ENCODE measurements at places on chromosomes 1 and 21. TPM values are rescaled to one million over a fixed set of nuclear protein-coding genes. Genes with fewer than 3 reads are reported as not detected.

GRCh38 chr1:38201431-38201830, 154.8 kb upstream of the POU3F1 start:
- no peak for DNase-seq

DNA sequence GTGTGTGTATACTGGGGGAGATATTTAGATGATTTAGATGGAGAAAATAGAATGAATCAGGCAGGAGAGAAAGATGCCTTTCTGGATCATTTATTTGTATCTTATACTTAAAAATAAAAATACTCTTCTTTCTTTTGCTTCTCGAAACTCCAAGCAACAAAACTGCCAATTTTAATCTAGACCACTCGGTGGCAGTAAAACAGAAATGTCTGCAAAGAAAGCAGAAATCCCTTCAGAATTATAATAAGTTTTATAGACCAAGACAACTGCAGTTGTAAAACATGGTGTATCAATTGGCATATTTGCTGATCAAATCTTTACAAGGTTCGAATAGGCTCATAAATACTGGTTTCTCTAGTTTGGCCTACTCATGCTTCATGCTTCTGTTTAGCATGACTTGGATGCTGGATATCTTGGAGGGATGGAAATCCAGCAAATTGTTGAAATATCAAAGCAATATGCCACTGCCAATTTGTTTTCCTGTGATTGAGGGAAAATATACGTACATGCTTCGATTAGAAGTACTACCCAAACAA, 15.1 kb upstream of the C1orf87 start:
- no peak for DNase-seq

DNA sequence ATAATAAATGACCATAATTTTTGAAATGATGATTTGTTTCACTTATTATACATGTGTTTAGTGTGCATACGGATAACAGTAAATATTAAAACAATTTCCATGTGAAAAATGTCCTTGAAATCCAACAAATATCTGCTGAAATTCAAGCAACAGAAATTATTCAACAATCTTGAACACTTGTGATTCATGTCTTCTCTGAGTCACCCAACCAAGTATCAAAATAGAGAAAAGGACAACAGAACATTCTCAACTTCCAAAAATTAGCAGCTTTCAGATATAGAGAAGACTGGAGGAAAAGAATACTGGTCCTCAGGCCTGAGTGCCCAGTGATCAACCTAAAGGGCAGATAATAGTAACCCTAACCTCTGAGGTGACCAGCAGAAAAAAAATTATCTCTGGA, 90.8 kb downstream of the VAV3 start:
- no peak for DNase-seq

- DNase-seq = no peak
Measured at GRCh38 chr1:101282314-101283038, 45.7 kb downstream of the S1PR1 start.

- no peak for DNase-seq
Measured at GRCh38 chr21:18089786-18090185, 154.8 kb upstream of the CHODL start.

DNA sequence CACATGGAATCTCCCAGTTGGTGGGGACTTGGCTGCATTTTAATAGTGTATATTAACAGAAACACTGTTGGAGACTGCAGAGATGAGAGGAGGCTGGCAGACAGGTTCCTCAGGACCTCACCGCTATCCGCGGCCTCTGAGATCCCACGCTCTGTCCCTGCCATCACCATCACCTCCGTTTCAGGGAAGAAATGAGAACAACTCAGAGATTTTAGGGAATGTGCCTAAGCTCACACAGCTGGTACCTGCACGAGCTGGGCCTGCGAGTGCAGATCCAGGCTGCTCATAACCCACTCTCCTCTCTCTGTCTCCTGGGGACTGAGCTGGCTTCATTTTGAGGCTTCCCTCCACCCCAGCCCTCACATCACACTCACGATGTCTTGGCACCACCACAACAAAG, 62.0 kb downstream of the UMODL1 start:
- no peak for DNase-seq

DNA sequence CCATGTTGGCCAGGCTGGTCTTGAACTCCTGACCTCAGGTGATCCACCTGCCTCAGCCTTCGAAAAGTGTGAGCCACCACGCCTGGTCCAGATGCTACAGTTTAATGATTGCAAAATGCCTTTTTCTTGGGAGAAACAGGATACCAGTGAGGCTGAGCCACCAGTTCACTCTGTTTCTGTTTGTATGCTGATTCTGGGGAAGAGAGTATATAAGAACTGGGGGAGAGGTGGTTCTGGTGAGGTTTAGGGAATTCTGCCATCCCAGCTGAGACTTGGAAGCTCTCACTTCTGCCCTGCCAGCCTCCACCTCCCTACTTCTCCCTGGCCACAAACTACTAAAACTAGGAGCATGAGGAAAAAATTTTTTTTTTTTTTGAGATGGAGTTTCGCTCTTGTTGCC, 8.1 kb upstream of the PMF1 start:
- no peak for DNase-seq

NUP210L gene
- polyA plus RNA-seq = not detected

GRCh38 chr1:236280438-236281197, 1.1 kb downstream of the ERO1B start:
- peak; percentile 6 for DNase-seq

FALEC gene
- polyA plus RNA-seq = 1.9 TPM

- no peak for DNase-seq
Measured at GRCh38 chr1:87929906-87930305, 601.2 kb downstream of the LMO4 start.

F13B gene
- polyA plus RNA-seq = not detected

DNA sequence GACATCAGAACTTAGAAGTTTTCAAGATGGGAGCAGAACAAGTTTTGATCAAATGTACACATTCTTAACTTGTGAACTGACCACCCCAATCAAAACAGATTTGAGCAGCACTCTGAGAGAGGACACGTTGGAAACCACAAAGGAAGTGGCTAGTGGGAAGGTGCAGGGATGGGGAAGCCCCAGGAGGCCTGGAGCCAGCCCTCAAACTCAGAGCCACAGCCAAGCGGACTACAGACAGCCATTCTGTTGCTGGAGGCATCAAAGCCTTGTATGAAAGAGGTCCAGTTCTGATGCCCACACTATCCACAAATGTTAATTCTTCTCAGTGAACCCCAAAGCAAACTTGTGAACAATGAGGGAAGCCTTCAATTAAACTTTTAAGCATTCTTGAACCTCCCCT, 143.6 kb upstream of the RAB4A start:
- no peak for DNase-seq

IQGAP3 gene
- 6.7 TPM for polyA plus RNA-seq

TFF1 gene
- not detected for polyA plus RNA-seq

DNA sequence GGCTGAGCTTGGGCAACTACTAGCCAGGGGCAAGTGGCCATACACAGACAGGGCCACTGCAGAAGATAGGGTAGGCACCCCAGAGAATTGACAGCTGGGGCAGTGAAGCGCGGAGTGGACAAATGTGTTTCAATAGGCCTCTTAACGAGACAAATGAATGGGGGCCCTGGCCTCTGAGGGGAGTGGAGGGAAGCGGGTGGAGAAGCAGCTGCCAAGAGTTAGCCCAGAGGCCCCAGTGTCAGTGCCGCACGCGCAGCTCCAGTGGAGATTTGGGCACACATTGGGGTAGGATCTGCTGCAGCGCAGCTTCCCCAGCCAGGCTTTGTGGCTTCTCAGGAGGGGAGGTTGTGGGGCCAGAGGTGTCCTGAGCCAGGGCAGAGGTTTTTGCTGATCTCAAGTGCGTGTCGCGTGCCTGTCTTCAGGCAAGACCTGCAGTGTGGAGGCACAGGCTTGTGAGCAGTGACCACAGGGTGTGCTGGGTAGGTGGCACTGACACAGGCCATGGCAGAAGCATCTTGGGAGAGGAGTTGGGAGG, 16.9 kb downstream of the PTPRF start:
- DNase-seq = no peak

GRCh38 chr1:39047374-39048229, 21.5 kb downstream of the NDUFS5 start:
- no peak for DNase-seq

DNA sequence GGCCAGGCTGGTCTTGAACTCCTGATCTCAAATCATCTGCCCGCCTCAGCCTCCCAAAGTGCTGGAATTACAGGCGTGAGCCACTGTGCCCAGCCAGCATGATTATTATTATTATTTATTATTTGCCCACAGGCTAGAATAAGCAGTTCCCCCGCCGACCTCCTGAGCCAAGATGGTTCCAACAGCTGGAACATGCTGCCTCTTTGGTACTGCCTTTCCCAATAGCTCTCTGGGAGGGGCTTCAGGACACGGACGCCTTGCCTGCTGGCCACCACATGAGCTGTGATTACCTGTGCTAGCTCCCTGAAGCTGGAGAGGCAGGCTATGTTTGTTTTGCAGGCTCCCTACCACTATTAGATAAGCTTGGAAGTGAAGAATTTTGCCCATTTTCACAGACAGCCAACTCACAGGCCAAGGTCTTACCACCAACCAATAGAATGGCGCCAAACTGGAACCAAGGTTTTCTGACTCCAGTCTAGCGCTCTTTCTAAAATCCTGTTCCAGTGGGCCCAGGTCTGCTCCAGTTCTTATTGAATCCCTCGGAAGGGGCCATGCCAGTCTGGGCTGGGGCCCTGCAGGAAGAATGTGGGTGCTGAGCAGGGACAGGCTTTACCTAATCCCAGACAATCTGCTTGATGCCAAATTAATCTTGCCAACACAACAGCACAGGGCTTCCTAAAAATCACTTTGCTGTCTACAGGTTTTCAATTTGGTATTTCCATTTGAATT, 2.1 kb upstream of the GPR61 start:
- no peak for DNase-seq

REN gene
- polyA plus RNA-seq = not detected

KCNE1 gene
- 0.28 TPM for polyA plus RNA-seq

DNA sequence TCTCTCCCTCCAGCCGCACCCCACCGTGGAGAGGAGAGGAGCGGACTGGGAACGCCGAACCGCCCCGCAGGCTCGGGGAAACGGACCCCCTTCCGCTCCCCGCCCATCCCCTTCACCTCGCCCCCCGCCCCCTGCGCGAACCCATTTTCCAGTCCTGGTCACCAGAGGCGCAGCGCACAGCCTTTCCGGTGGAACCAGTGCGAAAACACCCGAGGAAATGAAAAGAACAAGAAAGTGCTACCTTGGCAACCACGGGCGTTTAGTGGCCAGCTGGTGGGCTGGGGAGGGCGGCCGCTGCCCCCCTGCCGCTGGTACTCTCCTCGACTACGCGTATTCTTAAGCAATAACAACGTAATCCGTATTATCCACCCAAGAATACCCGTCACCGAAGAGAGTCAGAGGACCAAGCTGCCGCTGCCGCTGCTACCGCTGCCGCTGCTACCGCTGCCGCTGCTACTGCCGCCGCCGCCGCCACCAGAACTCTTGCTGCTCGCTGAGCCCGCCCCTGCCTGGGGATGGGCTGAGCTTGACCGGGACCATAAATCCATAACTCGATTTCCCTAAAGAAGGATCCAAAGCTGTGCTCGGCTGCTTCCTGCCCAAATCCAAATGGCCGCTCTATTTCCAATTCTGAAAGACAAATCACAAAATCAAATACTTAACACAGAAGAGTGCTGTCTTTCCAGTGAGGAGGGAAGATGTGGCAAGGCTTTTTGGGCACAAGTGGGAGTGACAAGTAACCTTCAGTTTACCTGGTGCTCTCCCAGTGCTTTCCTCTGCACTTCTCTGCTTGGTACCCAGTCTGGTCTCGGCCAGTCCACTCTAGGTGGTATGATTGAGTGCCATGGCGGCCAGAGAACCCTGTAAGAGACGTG, 125.2 kb upstream of the DPYD start:
- DNase-seq = no peak

DNA sequence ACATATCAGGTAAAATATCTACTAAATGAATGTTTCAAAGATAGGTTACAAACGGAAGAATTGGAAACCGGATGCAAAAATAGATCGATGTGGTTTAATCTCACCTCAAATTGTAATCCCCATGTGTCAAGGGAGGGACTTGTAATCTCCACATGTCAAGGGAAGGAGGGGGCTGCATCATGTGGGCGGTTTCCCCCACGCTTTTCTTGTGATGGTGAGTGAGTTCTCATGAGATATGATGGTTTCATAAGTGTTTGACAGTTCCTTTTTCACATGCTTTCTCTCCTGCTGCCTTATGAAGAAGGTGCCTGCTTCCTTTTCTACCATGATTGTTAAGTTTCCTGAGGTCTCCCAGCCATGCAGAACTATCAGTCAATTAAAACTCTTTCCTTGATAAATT, 408.7 kb upstream of the TMPRSS15 start:
- DNase-seq = no peak

GRCh38 chr1:238341395-238341794, 450.7 kb upstream of the ZP4 start:
- no peak for DNase-seq

PERM1 gene
- 2.1 TPM for polyA plus RNA-seq

DNA sequence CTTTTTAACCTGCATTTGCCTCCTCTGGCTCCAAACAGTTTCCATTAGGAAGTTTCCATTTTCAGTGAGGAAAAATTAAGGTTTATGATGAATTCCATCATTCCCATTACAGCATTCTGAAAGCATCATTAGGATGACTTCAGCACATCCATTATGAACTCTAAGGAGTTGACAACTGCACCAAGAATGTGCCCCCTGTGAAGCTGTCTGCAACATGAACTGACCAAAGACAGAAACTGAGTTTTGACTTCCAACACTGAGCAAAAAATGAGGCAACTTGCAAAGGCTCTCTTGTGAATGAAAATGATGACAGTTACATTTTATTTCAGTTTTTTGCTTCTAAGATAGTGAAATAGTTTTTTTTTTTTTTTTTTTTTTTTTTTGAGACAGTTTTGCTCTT, 18.3 kb upstream of the KCNE1 start:
- DNase-seq = no peak

IRF6 gene
- 0.83 TPM for polyA plus RNA-seq

WNT9A gene
- polyA plus RNA-seq = 11.3 TPM

SPTA1 gene
- 5.9 TPM for polyA plus RNA-seq

DNA sequence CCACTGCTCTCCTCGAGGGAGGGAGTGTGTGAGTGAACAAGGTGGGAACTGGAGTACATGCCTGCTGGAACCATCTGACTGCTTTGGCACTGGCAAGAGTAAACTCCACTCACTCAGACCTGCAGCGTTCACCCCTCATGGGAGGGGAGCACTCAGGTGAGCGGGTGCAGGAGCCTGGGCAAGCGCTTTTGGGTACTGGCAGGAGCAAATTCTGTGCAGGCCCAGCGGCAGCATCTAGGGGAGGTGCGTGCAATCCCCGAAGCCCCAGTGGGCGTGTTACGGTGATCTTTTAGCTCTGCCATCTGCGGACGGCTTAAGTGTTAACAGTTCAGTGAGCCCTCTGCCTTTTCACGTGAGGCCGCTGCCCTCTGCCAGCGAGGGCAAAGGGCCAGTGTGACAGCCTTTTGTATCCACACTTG, 127.4 kb downstream of the PATJ start:
- no peak for DNase-seq

SIPA1L2 gene
- polyA plus RNA-seq = 40.1 TPM

CLCNKB gene
- not detected for polyA plus RNA-seq
